ENCODE measurements at places on chromosomes 6 and 20.

- DNase-seq, result no peak
Observed at GRCh38 chr6:26222571-26222970, 135.3 kb downstream of the HFE start.

- no peak for DNase-seq
Observed at GRCh38 chr6:135546680-135547418, 49.3 kb upstream of the AHI1 start.

DNA sequence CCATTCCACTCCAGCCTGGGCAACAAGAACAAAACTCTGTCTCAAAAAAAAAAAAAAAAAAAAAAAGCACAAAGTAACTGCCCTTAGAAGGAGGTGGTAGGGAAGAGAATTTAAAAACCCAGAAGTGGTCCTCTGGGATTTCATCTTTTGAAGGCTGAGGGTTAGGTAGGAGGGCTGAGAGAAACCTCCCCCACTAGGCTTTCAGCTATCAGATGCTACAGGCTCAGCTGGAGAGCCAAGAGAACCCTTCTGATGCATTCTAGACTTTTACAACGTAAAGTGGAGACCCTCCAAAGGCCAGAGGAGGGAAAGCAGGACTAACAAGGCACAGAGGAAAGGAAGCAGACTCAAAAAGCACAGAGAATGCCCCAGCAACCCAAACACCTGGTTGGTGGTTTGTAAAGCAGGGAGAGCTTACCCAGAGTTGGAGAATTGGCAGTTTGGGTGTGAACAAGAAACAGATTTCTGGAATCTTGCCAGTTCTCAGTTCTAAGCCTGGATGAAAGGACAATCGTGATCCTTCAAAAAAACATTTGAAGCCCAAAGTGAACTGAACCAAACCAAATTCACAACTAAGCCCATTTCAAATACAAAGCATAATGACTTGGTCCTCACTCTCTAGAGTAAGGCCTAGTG lies 23.2 kb upstream of the SPAG4 start:
- no peak for DNase-seq

DNA sequence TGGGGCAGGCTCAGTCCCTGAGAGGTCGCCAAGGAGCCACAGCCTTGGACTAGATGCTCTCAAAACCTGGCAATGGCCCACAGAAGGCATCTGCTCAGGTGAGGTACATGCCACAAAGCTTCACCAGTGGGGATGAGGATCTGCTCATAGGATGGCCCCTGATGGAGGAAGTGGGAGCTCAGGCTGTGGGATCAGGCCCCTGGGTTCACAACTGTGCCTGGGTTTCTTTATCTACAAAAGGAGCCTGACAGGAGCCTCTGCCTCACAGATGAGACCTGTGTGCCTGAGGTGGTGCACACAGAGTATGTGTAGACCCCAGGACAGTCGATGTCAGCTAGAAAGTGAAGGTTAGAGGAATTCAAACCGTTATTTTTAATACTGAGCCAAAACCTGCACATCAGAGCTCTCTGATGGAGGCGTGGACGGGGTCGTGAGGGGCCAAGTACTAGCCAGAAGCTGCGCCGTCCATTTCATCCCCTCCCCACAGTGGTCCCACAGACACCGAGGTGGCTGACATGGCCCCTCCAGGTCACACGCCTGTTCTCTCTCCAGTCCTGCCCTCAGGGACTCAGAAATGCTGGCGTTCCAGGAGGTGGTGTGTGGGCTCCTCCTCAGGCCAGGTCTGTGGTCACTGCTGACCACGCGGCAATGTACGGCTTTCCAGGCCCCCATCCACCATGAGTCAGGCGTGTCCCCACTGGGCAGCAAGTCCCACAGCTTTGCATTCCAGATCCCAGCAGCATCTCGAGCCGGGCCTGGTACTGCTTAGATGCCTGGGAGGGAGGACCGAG lies 33.3 kb downstream of the NTSR1 start:
- no peak for DNase-seq

GRCh38 chr6:103405321-103405720 lies 1454.4 kb downstream of the HACE1 start:
- no peak for DNase-seq

DNA sequence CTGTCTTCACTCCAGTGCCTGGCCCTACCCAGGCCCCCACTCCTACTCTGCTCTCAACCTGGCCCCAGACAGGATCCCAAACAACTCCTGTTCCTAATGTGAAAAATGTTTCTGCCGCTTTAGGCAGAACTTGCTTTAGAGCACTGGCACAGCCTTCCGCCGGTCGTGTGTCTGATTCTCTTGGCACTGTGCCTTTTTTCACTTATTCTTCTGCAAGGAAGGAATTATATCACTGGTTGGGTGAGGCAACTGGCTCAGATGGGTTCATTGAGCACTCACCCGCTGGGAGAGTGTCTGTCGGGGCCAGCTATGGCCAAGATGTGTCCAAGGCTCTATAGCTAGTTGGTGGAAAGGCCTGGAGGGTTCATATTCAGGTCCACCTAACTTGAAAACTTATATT lies 33.6 kb upstream of the HLA-A start:
- DNase-seq, result no peak

DNA sequence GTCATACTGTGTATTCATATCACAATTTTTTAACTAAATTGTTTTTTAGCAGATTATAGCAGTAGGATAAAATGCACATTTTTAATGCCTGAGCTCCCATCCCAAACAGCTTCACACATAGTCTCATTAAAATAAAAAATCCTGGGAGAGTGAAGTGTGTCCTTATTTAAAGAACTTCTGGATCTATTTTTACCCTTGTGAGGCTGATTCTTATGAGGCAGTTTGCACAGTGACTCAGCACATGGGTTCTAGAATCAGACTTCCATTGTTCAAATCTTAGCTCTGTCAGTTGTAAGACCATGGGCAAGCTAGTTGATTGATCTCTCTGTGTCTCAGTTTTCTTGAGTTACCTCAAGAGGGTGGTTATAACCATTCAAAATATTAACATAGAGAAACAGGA lies 72.3 kb downstream of the MACROD2 start:
- no peak for DNase-seq
